ENCODE measurements at places on chromosomes 16 and 17.

- DNase-seq, result no peak
These were observed 28.7 kb downstream of the GOSR1 start for GRCh38 chr17:30505868-30506417.

DNA sequence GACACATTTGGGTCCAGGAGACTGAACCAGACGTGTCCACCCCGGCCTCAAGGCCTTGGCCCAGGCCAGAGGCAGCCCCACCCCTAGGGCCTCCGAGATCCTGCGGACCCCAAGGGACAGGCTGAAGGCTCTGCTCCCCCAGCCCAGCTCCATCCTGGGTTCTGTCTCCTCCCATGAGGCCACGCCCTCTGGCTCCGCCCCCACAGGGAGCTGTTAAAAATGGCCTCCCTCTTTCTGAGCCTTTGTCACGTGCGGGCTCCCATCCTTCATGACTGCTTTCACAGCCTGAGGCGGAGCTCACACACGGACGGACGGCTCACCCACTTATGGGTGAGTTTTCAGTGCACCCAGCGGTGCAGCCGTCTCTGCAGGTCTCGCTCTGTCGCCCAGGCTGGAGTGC is 6.5 kb upstream of the CACNA1H start:
- no peak for DNase-seq

DNA sequence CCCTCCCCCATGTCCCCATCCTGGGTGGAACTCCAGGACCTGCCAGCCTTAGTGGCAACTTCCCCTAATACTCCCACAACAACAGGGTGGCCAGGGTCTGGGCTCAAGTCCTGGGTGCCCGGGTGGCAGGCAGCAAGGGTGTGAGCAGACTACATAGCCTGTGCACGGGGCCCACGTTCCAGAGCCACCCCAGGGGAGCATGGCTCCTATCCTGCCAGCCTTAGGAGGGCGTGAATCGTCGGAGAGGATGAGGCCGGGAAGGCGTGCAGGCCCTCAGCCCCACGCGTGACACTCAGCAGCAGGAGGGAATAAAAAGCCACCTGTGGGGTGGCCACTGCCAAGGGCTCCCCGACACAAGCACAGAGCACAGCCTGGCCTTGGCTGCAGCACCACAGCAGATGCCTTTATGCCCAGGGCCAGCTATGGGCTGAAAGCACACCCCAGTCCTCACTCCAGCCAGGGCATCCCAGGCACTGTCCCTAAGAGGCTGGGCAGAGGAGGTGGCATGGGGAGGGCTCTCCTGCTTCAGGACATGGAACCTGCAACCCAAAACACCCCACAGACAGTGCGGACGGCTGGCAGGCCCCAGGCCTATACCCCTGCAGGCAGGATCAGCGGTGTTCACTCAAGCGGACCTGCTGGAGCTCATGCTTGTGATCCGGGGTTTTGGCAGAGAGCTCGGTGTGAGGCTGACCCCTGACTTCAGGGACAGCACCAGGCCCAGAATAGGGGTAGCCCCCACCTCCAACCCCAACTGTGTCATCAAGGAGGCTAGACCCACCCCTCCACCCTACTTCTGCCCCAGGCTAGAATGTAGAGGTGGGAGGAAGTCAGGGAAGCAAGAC is 2.7 kb downstream of the BCAR1 start:
- DNase-seq, result no peak

DNA sequence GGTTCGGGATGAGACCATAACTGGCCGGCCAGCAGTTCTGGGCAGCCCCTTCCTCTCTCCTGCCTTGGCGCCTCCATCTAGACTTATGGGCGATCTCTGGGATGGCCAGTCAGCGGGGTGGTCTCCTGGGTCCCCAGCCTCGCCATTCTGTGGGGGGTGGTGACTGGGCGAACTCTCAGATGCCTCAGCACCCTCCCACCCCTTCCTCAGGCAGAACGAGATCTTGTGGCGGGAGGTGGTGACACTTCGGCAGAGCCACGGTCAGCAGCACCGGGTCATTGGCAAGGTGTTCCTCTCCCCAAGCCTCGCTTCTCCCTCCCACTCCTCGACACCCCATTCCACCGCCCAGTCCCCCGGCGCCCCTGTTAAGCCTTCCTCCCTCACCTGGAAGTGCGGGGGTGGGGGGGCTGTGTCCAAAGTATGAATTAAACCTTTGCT is 1.6 kb downstream of the HSF4 start:
- DNase-seq, result no peak

GRCh38 chr16:3065069-3065741 is at the start of gene IL32:
IL32 (plus strand) TSS chr16:3065640; CDS start chr16:3065812, 172 bp downstream.
- DNase-seq, result no peak

GRCh38 chr16:54873071-54873470 is 57.6 kb upstream of the IRX5 start:
- DNase-seq, result no peak

DNA sequence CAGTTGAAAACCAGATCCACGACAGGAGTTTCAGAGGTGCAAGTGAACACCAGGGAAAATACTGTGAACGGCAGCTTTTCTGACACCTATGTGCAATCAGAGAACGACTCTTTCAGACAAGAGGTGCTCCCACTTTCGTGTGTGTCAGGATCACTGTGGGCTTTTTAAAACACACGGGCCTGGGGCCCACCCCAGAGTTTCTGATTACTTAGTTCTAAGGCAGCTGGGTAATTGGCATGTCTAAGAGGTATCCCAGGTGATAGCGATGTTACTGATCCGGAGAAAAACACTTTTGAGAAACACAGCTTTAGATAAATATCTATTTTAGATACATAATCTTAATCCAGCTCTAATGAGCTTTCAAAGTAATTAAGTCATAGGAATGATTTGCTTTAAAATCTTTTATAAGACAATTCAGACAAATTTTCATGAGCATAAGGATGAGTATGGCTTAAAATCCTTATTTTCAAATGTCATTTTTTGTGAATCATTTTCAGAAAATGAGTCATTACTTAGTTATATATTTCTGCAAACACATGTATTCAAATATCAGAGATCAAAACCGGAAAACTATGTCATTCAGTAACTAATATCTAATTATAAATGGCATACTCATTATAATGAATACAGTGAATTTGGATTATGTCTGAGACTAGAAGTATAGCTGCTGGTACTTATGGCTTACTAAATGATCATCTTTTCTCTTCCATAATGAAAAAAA is 217.9 kb upstream of the PSMD7 start:
- DNase-seq, result no peak

- no peak for DNase-seq
These were observed 64.9 kb upstream of the LRRC37A3 start for GRCh38 chr17:64984181-64984580.

GRCh38 chr17:72560303-72561247 is 439.8 kb downstream of the SOX9 start:
- DNase-seq, result no peak

DNA sequence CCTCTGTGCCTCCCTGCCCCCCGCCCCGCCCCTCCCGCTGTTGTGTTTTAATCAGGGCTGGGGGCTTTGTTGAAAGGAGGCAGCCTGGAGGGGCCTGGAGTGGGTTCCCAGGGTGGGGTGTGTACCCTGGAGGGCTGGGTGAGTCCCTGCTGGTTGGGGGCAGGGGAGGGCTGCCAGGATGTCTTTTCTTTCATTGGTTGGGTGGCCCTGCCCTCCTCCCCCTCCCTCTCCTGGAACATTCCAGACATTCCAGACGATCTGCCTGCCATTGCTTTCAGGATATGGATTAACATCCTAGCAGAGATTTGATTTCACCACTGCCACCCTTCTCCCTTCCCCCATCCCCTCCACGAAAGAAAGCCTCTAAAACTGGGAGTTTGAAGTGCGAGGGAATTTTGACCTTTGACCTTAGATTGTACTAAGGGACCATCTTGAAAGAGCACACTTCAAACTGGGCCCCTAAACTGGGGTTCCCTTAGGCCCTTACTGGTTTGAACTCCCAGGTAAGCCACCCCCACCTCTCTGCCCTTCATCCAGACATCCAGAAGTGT is 25.3 kb downstream of the IGF2BP1 start:
- no peak for DNase-seq

- DNase-seq, result no peak
These were observed 7.0 kb upstream of the CDR2 start for GRCh38 chr16:22381392-22381791.

DNA sequence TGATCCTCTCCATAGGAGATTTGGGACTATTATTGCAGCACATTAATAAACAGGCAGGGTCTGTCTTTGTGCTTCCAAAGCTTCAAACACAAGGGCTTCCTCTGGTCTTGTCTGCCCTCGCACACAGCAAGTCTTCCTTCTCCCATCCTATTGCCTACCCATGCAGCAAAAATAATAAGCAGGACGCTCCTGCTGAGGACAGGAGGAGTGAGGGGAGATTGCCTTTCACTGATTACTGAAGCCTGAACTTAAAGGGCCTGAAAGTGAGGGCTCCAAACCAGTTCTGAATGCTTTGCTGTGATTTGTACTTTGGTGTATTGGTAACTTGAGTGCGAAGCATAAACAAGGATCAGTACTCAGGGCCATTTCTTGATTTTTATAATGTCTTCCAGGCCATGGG is 197.6 kb upstream of the XYLT1 start:
- no peak for DNase-seq
